ENCODE measurements at places on chromosomes 6 and 20.

- peak; percentile 67 for DNase-seq
Measured at GRCh38 chr6:33073431-33073871, at the start of gene HLA-DPA1. HLA-DPA1 (minus strand) TSS chr6:33073649.

- no peak for DNase-seq
Measured at GRCh38 chr6:101116337-101116736, 235.2 kb upstream of the ASCC3 start.

- DNase-seq, result no peak
Measured at GRCh38 chr20:19588732-19589131, 169.3 kb upstream of the RIN2 start.

- DNase-seq, result no peak
Measured at GRCh38 chr20:30489614-30490003, 767.9 kb upstream of the DEFB115 start.

- no peak for DNase-seq
Measured at GRCh38 chr6:148650941-148651505, 95.8 kb upstream of the UST start.

- DNase-seq, result no peak
Measured at GRCh38 chr6:49856282-49856681, 10.1 kb downstream of the CRISP1 start.

DNA sequence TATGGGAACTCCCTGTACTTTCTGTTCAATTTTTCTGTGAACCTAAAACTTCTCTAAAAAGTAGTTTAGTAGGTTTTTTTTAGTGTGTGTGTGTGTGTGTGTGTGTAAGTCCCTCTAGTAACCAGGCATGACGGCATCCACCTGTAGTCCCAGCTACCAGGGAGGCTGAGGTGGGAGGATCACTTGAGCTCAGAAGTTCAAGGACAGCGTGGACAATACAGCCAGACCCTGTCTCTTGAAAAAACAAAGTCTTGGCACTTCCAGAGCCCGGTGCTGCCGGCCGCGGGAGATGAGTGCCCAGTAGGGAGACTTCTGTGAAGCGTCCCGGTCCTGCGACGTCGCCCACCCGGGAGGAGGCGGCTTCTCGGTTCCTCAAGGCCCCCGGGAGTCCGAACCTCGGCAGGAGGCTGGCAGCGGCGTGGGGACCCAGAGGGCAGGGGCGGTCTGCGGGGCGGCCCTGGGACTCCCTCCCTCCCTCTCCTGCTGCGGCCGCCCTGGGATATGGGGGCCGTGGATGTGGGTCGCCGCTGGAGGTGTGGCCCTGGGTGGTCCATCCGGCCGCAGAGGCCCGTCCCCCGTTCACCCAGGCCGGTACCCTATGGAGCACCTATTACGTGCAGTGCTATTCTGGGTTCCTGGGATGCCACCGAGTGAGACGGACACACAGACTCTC lies 78.0 kb upstream of the SIRPG start:
- no peak for DNase-seq

GRCh38 chr6:156617941-156618340 lies 159.2 kb upstream of the ARID1B start:
- no peak for DNase-seq

DNA sequence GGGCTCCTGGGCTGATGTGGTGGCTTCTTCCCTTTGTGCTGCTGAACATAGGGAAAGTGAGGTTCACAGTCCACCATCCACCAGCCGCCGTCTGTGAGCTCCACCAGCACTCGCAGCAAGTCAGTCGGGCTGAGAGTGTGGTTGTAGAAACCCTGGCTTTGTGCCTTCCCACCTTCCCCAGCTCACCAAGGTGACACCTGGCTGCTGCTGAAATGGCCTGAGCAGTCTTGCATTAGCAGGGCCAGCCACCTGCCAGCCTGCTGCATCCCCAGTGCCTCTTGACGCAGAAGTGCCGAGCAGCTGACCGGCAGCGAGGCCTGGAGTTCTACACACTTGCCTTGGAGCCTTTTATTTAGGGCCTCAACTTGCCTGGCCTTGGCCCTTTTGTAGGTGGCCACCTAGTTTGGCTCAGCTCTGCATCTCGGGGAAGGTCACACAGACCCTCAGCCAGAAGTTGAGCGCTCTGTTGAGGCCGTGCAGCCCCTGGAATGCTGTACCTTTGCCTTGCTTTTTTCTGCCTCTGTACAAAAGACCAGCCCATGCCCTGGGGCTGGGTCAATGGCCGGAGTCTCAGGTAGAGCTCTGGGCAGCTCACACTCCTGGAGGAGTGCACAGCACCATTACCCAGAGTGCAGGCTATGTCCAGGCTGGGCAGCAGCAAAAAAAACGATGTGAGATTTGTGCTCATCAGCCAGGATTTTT lies 76.5 kb downstream of the PTPN1 start:
- peak; percentile 36 for DNase-seq

- no peak for DNase-seq
Measured at GRCh38 chr20:36102809-36103596, 51.5 kb upstream of the EPB41L1 start.

DNA sequence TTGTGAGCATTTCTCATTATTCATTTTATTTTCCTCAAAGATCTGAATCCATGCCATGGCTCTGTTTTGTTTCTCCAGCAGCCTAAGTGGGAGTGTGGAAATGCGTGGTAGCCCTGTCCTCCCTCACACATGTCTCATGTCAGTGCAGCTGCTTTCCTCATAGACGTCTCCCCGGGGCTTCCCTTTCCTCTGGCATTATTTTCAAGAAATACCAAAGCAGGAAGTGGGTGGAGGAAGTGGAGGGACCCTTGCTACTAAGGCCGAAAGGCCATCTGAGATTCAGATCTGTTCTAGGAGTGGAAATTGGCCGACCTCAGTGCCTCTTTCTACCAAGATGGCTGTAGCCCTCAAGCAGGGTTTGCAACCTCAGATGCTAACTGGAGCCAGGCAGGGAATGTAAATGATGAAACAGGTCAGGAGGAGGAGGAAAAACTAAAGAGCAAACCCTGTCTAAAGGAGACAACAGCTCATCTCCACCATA lies 420.9 kb upstream of the PLCB4 start:
- no peak for DNase-seq

DNA sequence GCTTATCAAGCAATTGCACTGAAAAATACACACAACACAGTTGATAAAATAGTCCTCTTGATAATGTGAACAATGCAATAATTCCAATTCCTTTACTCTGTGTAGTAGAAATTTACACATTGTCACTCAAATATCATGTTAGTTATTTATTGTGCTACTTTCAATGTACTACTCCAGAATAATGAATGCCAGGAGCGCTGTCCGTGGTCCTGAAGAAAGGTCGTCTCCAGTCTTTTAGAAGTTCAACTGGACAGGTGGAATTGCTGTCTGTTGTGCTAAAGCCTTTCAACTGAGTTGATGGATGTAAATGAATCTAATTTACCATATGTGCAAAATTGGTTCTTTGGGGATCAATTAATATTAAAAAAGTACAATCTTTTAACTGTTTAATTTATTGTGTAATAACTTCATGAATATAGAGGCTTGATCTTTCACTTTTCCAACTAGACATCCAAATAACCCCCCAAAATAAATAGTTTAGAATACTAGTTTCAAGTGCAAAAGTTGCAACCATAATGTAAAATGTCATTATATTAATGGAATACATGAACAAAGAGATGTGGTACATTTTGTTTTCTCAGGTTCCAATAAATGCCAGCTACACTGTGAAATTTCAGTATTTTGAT lies 3.2 kb downstream of the GRIK2 start:
- peak; percentile 63 for DNase-seq

GRCh38 chr6:149934249-149935156 lies 7.3 kb upstream of the ULBP2 start:
- no peak for DNase-seq

GRCh38 chr6:87922196-87922946 lies 125.3 kb upstream of the SPACA1 start:
- DNase-seq, result no peak

GRCh38 chr20:443223-443775 lies 19.0 kb downstream of the TBC1D20 start:
- DNase-seq, result no peak

GRCh38 chr6:35011096-35012041 lies 122.3 kb downstream of the ANKS1A start:
- DNase-seq, result no peak

DNA sequence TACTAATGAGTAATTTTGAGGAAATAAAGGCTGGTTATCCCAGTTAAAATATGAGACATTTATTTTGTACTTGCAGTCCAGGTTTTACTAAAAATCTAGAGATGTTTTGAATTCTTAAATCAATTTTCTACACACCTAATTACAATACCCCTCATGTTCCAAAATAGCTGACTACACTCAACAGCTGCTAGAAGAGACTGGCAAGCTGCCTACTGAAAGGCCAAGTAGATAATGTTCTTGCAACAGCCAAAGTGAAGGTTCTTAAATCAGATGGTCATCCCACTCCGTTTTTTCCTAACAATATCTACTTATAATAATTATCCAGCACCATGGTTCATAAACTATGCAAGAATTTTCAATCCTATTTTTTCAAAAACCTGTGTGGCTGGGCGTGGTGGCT lies 69.0 kb downstream of the DTNBP1 start:
- no peak for DNase-seq

DNA sequence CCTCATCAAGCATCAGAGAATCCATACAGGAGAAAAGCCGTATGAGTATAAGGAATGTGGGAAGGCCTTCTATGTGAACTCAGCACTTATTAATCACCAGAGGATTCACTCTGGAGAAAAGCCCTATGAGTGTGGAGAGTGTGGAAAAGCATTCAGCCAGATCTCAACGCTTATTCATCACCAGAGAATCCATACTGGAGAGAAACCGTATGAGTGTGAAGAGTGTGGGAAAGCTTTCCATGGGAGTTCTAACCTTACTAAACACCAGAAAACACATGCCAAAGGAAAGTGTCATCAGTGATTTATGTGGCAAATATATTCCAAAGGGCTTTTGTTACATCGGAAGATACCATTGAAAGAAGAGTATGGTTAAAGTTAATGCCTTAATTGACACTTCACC lies 25.4 kb downstream of the ZKSCAN8 start:
- no peak for DNase-seq

DNA sequence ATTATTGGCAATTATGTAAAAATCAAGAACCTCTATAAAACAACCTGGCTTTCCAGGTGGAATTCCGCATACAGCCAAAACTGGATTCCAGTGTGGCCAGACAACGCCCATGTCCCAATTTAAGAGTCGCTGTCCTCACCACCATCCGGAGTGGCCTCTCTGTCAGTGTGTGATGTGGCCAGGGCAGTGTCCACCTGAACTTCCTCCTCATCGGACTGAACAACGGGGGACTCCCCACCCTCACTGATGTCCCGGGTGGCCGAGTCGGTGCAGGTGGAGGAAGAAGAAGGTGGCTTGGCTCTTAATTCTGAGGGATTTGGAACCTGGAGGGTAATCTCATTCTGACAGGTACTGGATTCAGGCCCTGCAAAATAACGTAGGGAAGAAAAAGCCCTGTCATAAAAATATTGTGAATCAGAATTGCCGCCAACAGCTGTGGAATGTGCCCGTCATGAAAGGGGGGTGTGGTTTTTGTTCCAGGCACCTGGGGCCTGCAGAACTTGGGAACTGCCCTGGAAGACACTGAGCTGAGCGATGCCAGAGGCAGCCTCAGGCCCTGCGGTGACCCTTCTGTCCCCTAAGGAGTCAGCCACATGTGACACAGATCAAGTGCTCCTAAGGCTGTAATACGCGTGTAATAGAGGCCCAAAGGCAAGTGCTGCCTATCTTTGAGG lies 139.8 kb downstream of the DTNBP1 start:
- peak; percentile 53 for DNase-seq

- no peak for DNase-seq
Measured at GRCh38 chr6:46331461-46331860, 159.8 kb downstream of the RCAN2 start.

GRCh38 chr20:24402188-24402587 lies 67.2 kb upstream of the SYNDIG1 start:
- DNase-seq, result no peak

DNA sequence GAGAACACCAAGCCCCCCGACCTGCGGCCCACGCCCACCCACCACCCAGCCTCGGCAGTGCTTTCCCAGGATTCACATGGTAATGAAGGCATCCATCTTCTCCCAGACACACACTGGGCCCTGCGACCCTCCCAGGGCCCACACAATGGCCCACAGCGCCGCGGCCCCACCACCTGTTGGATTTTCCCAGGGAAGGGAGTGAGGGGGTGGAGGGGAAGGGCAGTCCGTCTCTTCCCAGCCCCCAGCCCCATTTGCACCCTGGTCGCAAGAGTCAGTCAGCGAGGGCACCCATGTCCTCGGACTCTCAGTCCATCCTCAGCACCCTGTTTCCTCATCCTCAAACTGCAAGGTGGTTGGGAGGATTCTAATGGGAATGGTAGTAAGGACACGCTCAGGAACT lies 23.7 kb upstream of the ID1 start:
- peak; percentile 83 for DNase-seq

- DNase-seq, result no peak
Measured at GRCh38 chr20:58652606-58653294, 1.7 kb downstream of the STX16 start.

- DNase-seq, result peak; percentile 26
Measured at GRCh38 chr6:10862361-10862760, 19.5 kb downstream of the GCM2 start.

All from H7 (cell line).